ENCODE measurements at places on chromosomes 7 and 10. TPM values are rescaled to one million over a fixed set of nuclear protein-coding genes. Genes with fewer than 3 reads are reported as not detected.

DNA sequence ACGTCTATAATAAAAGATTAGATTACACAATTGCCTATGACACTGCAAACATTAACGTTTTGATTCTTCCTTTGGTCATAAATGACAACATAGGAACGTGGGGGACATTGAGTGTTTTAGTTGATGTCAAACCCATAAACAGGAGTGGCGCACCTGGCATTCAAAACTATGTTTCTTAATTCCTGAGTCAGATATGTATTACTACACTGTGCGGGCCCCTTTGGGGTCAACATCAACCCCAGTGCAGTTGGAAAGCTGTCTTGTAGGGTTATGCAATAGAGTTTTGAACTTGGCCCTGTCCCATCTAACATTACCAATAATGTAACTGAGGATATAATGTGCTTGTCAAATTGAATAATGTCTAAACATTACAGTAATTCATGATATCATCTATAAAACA is 156.5 kb downstream of the CSTF2T start:
- DNase-seq, result no peak

DNA sequence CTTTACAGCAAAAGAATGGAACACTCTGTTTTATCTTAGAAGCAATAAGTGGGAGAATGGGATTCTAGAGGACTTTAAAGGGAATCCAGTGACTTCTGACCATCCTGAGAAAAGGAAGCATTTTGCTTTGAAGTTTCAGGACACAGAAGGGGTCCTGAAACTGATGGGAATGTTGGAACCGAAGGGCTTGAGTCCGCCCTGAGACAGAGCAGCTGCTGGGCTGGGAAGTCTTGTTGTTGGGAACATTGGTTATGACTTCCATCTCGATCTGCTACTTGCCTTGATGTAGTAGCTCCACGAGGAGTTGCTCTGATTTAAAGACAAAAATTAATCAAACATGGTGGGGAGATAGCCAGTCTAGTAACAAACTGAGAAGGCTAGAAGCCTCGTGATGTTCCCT is 177.6 kb downstream of the JCAD start:
- no peak for DNase-seq

GRCh38 chr10:102673236-102673818 is 29.0 kb downstream of the TRIM8 start:
- no peak for DNase-seq

DNA sequence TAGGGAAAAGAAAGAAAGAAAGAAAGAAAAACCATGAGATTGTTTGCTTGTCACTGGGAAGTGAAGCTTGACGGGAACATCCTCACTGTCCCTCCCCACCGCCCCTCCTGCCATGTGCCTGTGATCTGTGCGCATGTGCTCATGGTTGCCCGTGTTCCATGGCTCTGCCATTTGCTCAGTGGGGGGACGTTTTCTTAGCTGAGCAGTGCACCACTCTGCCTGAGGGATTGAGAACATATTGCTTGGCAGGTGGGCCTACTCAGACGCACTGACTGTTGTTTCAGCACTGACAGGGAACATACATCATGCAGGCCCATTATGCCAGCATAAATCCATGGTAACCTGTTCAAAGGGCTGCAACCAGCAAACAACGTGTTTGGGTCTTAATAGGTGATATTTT is 747.9 kb upstream of the GALNT17 start:
- no peak for DNase-seq

- DNase-seq, result no peak
These were observed 212.7 kb downstream of the LRMDA start for GRCh38 chr10:75643944-75644692.

GRCh38 chr7:155206318-155207020 is 91.2 kb upstream of the INSIG1 start:
- peak; percentile 47 for DNase-seq

DNA sequence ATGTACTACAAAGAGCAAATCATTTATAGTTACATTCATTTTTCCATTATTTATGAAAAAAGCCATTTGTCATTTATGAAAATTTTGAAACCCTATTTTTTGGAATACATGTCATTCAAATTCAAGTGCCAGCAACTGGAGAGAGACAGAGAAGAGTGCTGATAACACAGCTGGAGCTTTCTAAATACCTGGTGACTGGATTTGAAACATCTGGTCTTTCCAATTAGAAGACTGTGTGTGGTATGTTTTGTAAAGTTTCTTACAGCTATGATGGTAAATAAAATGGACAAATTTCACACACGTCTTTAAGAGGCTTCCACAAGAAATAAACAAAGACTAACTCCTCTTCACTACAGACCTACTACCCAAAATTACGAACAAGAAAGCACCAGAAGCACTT is 56.8 kb downstream of the CHCHD3 start:
- no peak for DNase-seq

- DNase-seq, result no peak
These were observed 303.8 kb upstream of the MKI67 start for GRCh38 chr10:128429835-128430513.

Gene CRTAC1
- total RNA-seq, result not detected
